ENCODE measurements at places on chromosomes 2 and 18. TPM values are rescaled to one million over a fixed set of nuclear protein-coding genes. Genes with fewer than 3 reads are reported as not detected.

PSMA8 gene
- not detected for total RNA-seq

MGAT4A gene
- total RNA-seq, result 100 TPM

GPR35 gene
- 0.33 TPM for total RNA-seq

NEU4 gene
- not detected for total RNA-seq

FBXO48 gene
- total RNA-seq, result 0.48 TPM

FNDC4 gene
- total RNA-seq, result 30.6 TPM

IL36RN gene
- total RNA-seq, result not detected

FSIP2 gene
- 0.33 TPM for total RNA-seq

TUBB8B gene
- not detected for total RNA-seq

Data from vein endothelial cell (primary cell).